ENCODE measurements at places on chromosomes 7 and 10.

- DNase-seq = no peak
These were observed 143.8 kb upstream of the CELF2 start for GRCh38 chr10:10873915-10874314.

GRCh38 chr7:126185959-126186580 is 1066.7 kb downstream of the GRM8 start:
- peak; percentile 10 for DNase-seq

DNA sequence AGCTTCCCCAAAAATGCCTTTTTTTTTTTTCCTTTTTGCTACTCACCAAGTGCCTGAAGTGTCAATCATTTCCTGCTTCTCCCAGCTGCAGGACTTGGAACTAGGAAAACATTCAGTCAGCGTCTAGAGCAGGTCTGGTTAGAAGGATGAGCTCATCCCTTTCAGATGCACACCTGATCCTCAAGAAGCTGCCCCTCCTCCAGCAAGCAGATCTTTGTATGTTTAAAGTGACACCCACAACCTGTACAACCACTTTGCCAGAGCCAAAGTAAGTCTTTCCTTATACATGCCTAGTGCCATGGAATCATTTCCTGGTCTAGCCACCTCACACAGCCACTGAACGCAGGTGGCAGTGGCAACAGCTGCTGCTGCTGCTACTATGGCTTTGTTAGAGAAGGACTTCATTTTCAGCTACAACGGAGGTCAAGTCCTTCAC is 10.4 kb upstream of the USP54 start:
- DNase-seq = peak; percentile 83

- no peak for DNase-seq
These were observed 154.9 kb downstream of the SDHAF3 start for GRCh38 chr7:97272237-97272975.

DNA sequence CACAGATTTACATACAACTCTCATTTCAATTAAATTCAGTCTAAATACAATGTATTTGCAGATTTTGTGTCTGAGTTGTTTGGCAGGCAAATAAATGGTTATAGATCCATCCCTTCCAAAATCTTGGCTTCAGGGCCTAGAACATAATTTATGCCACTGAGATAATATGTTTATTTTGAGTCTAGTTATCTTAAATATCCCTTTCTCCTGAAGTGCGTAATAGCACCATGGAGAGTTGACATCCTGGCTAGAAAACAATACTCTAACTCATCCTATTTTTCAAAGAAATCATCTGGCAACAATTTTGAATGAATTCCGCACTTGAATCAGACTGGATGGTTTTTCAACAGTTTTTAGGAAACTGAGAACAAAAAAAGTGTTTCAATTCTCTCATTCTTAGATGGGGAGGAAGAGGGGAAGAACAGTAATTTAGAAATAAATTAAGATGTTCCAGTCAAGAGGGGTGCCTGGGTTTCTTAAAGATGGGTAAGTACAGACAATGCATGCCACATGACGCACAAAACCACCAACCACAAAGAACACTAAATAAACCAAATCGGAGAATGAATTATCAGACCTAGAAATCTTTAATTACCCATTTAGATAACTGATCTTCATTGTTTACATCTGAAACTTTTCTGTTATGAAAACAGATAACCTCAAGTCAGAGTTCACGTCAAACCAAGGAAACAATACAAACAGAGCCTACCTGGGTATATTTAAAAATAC is 228.7 kb upstream of the PTN start:
- no peak for DNase-seq
